ENCODE measurements at places on chromosomes 5 and 9. TPM values are rescaled to one million over a fixed set of nuclear protein-coding genes. Genes with fewer than 3 reads are reported as not detected.

GRCh38 chr9:95880021-95880690 is 4.7 kb downstream of the ERCC6L2 start:
- H3K27me3 ChIP-seq: no peaks in the 10 kb centered on the region
- no peak overlapping the region for H3K27ac ChIP-seq
- H3K4me3 ChIP-seq: no peak overlapping the region
- peaks cover 7% of the 10 kb centered on the region for H3K4me1 ChIP-seq

DNA sequence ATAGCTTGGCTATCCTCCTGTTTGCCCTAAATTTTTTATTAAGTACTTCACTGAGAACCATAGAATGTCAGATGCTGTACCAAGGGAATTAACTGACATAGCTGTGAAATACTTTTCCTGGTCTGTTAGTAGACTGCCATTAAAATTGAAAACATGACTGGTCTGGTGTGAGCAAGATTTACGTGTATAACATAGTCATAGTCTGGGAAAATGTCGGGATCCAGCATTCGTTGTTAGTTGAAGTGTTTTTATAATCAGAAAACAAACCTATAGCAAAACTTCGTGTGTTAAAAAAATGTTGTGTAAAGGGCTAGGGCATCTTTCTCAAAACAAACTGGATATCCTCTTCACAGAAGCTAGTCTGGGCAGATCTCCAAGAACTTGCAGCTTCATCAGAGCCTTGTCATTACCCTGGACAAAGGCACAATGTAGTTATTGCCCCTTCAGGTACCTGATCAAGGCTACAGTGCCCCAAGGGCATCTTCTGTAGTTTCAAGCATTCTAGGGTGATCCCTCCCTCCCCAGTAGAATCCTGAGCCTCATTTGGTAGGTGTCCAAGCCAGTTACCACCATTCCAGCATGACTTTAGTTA is 454.2 kb upstream of the SGCD start:
- no peaks in the 10 kb centered on the region for H3K36me3 ChIP-seq
- no peaks in the 10 kb centered on the region for H3K4me1 ChIP-seq
- no peak overlapping the region for H3K4me3 ChIP-seq
- H3K27ac ChIP-seq: no peak overlapping the region
- H3K27me3 ChIP-seq: no peaks in the 10 kb centered on the region

SLC6A3 gene
- total RNA-seq: 0.54 TPM

DNA sequence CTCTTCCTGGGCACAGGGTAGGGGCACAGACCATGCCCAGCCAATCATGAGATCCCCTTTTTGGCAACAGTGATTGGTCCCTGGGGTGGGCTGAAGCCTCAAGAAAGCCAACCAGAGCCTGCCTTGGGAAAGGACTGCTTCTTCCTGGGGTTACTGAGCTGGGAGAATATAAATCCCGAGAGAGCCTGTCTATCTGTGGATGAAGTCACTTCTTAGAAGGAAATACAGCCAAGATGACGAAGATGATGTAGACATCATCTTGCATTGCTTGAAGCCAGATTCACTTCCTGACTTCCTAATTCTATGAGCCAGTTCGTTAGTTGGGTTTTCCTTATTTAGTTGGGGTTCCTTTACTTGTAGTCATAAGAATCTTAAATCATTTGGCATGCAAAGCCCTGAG is 50.1 kb upstream of the PWWP2A start:
- H3K27me3 ChIP-seq: no peaks in the 10 kb centered on the region
- no peaks in the 10 kb centered on the region for H3K36me3 ChIP-seq
- DNase-seq: no peak
- peaks cover 14% of the 10 kb centered on the region for H3K4me1 ChIP-seq
- H3K27ac ChIP-seq: no peak overlapping the region

- no peaks in the 10 kb centered on the region for H3K27me3 ChIP-seq
- H3K4me1 ChIP-seq: no peaks in the 10 kb centered on the region
- no peak for DNase-seq
- no peak overlapping the region for H3K4me3 ChIP-seq
- no peaks in the 10 kb centered on the region for H3K36me3 ChIP-seq
Observed at GRCh38 chr5:76851728-76852369, 2.0 kb downstream of the S100Z start.

DNA sequence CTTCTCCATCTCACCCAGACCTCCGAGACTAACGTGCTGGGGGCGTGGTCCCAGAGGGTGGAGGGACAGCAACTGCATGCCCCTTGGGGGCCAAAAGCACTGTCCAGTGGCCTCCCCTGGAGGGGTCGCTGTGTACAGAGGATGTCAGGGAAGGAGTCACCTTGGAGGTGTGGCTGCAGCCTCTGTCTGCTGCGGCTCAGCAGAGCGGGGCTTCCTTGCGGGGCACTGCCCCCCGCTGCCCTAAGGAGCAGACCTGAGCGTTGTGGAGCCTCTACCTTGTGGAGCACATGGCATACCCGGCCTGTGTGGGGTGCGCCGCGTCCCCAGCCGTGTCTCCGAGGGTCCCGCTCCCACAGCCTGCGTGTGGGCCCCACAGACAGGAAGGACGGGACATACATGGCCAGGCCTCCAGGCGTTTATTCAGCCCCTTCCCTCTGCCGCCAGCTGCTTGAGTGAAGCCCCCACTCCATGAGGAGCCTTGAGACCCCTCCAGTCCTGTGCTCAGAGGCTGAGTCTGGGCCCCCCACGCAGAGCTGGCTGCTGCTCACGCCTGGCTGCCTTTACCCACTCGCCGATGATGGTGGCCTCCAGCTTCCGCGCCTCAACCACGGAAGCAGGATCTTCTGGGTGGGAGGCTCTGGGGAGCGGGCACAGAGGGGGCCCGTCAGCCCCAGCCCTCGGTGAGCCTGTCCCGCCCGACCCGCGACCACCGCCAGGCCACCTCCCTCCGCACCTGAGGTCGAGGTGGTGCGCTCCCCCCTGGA is 4.2 kb downstream of the DPP7 start:
- no peak overlapping the region for H3K27ac ChIP-seq
- H3K36me3 ChIP-seq: peaks cover 36% of the 10 kb centered on the region
- no peak overlapping the region for H3K4me3 ChIP-seq
- no peaks in the 10 kb centered on the region for H3K27me3 ChIP-seq

IL4 gene
- not detected for total RNA-seq

GRCh38 chr9:85859765-85860164 is 81.2 kb upstream of the NAA35 start:
- DNase-seq: no peak
- H3K4me1 ChIP-seq: no peaks in the 10 kb centered on the region
- H3K36me3 ChIP-seq: no peaks in the 10 kb centered on the region
- H3K27me3 ChIP-seq: no peaks in the 10 kb centered on the region

DNA sequence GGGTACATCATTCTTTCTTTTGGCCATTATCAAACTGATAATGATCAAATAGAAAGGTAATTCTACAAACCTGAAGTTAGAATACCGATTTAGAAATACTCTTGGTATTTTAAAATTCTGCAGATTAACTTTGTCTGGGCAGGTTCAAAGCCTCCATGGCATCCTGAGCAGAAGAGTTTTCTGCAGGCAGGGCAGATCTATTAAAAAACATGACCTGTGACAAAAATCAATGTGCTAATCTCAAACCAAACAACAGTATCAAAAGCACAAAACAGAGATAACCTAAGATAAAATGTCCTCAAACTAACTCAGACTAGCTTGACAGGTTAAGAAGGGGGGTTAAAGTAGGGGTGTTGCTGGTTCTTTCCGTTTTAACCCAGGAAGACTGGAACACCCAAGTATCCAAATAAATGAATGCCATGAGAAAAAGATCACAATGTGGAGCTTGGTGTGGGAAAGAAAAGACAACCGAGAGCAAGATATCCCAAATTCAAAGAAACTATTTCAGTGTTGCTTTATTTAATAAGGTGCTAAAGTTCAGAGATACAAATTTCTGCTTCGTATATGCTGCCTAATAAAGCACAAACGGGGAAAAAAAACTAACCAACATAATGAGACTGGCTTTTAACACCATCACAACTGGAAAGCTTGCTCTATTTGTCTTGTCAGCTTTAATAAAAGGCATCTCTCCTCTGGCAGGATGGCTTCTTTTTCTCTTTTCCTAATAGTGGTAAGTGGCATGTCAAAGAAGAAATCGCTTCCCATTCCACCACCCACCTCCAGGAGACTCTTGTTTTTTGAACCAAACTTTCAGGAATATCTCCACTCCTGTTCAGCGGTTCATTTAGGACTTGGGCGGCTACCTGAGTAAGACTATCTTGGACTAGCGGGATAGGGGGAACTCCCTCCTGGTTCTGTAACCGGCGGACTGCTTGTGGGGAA is 2.3 kb downstream of the EFNA5 start:
- DNase-seq: no peak
- no peak overlapping the region for H3K4me3 ChIP-seq
- no peaks in the 10 kb centered on the region for H3K27me3 ChIP-seq
- peaks cover 8% of the 10 kb centered on the region for H3K4me1 ChIP-seq
- no peaks in the 10 kb centered on the region for H3K36me3 ChIP-seq

DNA sequence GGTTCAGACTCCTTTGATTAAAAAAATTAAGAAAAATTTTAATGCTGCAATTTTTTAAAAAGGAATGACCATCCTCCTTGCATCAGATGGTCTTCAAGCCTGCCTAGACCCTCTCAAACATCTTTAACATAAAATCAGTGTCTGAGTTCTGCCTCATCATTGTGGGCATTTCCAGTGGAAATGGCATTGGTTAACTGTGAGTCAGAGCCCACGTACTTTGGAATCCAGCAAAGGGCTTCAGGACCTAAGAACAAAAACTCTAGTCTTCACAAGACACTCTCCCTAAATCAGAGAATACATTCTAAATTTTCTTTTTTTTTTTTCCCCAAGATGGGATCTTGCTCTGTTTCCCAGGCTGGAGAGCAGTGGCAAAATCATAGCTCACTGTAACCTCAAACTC is 9.4 kb upstream of the C5orf15 start:
- DNase-seq: no peak
- H3K36me3 ChIP-seq: peaks cover 31% of the 10 kb centered on the region
- peaks cover 9% of the 10 kb centered on the region for H3K4me1 ChIP-seq
- H3K27me3 ChIP-seq: no peaks in the 10 kb centered on the region

- no peak for DNase-seq
- no peak overlapping the region for H3K4me3 ChIP-seq
- H3K36me3 ChIP-seq: peaks cover 22% of the 10 kb centered on the region
Observed at GRCh38 chr5:177440211-177440989, 6.2 kb upstream of the PRR7 start.

DNA sequence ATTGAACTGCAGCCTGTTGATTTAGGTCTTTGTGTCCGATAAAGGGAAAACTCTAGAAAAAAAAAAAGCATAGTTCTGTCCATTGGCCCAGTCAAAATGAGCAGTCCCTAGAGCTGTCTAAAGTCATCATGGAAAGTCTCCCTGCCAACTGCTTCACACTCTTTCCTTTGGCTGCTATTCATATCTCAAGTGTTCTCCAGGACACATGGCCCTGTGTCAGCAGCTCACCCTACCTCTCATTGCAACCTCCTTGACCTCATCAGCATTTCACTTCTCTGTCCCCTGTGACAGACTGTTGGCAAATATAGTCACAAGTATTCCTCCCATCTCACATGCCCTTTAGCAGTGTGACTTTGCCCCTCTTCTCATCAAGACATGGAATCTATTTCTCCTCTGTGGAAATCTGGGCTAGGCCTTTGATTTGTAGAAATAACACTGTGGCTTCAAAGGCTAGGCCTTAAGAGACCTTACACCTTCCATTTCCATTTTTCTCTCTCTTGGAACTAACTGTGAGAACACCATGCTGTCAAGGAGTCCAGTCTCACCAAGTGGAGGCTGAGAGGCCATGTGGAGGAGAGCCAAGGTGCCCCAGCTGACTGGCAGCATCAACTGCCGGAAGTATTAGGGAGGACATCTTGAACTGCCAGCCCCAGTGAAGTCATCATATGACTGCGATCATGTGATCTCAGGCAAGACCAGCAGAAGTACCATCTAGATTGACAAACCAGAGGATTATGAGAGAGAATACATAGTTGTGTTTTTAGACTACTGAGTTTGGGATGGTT is 149.4 kb upstream of the TARS1 start:
- H3K27ac ChIP-seq: no peak overlapping the region
- DNase-seq: peak; percentile 20
- H3K4me3 ChIP-seq: no peak overlapping the region
- no peaks in the 10 kb centered on the region for H3K4me1 ChIP-seq

- no peaks in the 10 kb centered on the region for H3K4me1 ChIP-seq
- no peak overlapping the region for H3K27ac ChIP-seq
- H3K4me3 ChIP-seq: no peak overlapping the region
- H3K27me3 ChIP-seq: no peaks in the 10 kb centered on the region
- no peak for DNase-seq
- H3K36me3 ChIP-seq: no peaks in the 10 kb centered on the region
Observed at GRCh38 chr9:71302776-71303175, 181.4 kb upstream of the TRPM3 start.

LCN1 gene
- not detected for total RNA-seq

DNA sequence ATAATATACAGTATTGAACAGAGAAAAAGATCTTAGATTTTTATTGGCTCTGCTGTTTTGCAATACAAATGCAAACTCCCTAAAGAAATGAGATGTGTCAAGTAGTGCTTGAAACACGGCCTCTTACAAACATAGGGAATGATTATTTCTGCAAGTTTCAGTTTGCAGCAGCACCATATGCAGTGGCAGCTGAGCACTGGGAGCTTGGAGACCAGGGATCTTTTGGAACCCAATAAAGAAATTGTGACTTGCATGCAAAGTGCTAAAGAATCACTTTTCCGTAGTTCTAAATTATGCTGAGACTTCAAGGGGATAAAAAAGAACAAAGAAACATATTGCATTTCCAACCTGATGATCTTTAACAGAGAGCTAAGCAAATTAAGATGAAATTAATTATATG is 674.6 kb upstream of the ZNF608 start:
- H3K4me3 ChIP-seq: no peak overlapping the region
- no peak for DNase-seq
- no peak overlapping the region for H3K27ac ChIP-seq
- H3K4me1 ChIP-seq: no peaks in the 10 kb centered on the region
- H3K27me3 ChIP-seq: no peaks in the 10 kb centered on the region

- no peak overlapping the region for H3K4me3 ChIP-seq
- no peaks in the 10 kb centered on the region for H3K27me3 ChIP-seq
- H3K36me3 ChIP-seq: no peaks in the 10 kb centered on the region
- H3K4me1 ChIP-seq: no peaks in the 10 kb centered on the region
- H3K27ac ChIP-seq: no peak overlapping the region
Observed at GRCh38 chr5:100505984-100506670, 29.0 kb upstream of the FAM174A start.

OMD gene
- 6.0 TPM for total RNA-seq

PHF24 gene
- total RNA-seq: 0.67 TPM

GRCh38 chr9:114349713-114350480 is 20.2 kb downstream of the ORM2 start:
- H3K27me3 ChIP-seq: no peaks in the 10 kb centered on the region
- peaks cover 25% of the 10 kb centered on the region for H3K36me3 ChIP-seq
- H3K4me1 ChIP-seq: peaks cover 12% of the 10 kb centered on the region
- no peak overlapping the region for H3K27ac ChIP-seq
- no peak for DNase-seq
- H3K4me3 ChIP-seq: no peak overlapping the region
